Psoas muscle (tissue), 8 donors: ENCODE measurements at places on chromosomes 6 and 20. TPM values are rescaled to one million over a fixed set of nuclear protein-coding genes. Genes with fewer than 3 reads are reported as not detected.

DNA sequence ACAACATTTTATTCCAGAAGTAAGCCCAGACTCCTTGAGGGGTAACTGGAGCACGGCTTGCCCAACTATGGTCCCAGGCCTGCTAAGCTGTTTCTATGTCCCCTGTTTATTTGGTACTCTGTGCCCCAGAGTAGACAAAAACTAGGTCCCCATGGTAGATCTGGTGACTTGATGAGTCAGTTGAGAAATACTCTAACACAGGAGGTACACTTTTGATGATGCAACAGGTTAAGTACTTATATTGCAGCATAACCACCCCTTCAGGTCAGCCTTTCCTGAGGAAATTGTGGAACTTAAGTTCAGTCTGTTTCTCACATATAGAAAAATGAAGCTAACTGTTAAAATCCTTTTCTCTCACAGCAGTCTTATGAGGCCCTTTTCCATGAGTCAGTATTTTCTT, 19.6 kb downstream of the TTPAL start:
- H3K4me1 ChIP-seq, result peaks cover 34% of the 10 kb centered on the region
- H3K27me3 ChIP-seq, result no peaks in the 10 kb centered on the region
- peak overlapping the region; percentile 79 for H3K27ac ChIP-seq
- H3K4me3 ChIP-seq, result no peak overlapping the region
- H3K36me3 ChIP-seq, result peaks cover 94% of the 10 kb centered on the region

DNA sequence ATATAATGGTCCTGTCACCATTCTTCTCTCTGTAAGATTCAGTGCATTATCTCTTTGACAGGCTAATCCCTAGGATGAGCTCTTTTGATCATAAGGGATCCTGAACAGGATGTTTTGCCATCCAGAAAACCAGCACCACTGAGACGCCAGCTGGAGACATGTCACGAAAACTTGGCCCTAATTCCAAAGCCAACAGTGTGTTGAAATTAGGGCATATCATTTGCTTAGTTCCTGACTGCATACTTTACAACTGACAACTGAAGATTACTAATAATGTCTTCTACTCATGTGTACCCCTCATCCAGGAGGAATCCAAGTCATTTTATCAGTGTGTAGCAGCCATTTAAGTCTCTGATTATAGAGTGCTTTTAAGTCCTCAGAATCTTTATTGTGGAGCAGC, 243.6 kb downstream of the KCNQ5 start:
- peak overlapping the region; percentile 86 for H3K27ac ChIP-seq
- H3K27me3 ChIP-seq, result no peaks in the 10 kb centered on the region
- no peaks in the 10 kb centered on the region for H3K36me3 ChIP-seq
- H3K4me3 ChIP-seq, result no peak overlapping the region

- H3K4me1 ChIP-seq, result no peaks in the 10 kb centered on the region
- DNase-seq, result no peak
- H3K27ac ChIP-seq, result no peak overlapping the region
- H3K4me3 ChIP-seq, result no peak overlapping the region
- H3K27me3 ChIP-seq, result no peaks in the 10 kb centered on the region
These were observed 27.7 kb upstream of the MPC1 start for GRCh38 chr6:166410426-166410935.

DNA sequence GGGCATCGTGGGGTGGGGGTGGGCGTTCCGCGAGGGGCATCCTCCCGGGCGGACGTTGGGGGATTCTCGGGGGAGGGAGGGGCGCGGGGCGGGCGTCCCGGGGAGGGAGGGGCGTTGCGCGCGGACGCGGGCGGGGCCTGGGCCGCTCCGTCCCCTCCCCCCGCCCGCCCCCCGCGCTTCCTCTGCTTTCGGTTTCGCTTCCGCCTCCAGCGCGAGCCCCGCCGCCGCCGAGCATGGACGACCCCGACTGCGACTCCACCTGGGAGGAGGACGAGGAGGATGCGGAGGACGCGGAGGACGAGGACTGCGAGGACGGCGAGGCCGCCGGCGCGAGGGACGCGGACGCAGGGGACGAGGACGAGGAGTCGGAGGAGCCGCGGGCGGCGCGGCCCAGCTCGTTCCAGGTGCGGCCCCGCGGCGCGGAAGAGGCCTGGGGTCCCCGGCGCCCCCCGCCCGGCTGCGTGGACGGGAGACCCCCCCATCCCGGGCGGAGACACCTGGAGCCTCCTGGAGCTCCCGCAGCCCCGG, at the start of gene OGFR:
TSS of gene OGFR (plus strand) at position 209 of the 528 bp plus-strand sequence. CDS start at position 234, 25 bp downstream.
- H3K27ac ChIP-seq, result peak within 1 kb of the TSS; percentile 68
- H3K36me3 ChIP-seq, result peaks cover 2% of the 10 kb centered on the region
- peak; percentile 80 for DNase-seq
- H3K4me1 ChIP-seq, result peaks cover 31% of the 10 kb centered on the region
- no peaks in the 10 kb centered on the region for H3K27me3 ChIP-seq

GRCh38 chr6:14767226-14767625, 478.6 kb upstream of the JARID2 start:
- no peaks in the 10 kb centered on the region for H3K36me3 ChIP-seq
- no peak for DNase-seq
- no peak overlapping the region for H3K27ac ChIP-seq
- no peak overlapping the region for H3K4me3 ChIP-seq
- no peaks in the 10 kb centered on the region for H3K27me3 ChIP-seq
- no peaks in the 10 kb centered on the region for H3K4me1 ChIP-seq

GRCh38 chr20:49276161-49276960, 1.5 kb downstream of the ZNFX1 start:
- H3K27me3 ChIP-seq, result no peaks in the 10 kb centered on the region
- H3K4me3 ChIP-seq, result peak overlapping the region; percentile 84
- H3K27ac ChIP-seq, result peak overlapping the region; percentile 92
- peaks cover 66% of the 10 kb centered on the region for H3K36me3 ChIP-seq
- no peak for DNase-seq

DNA sequence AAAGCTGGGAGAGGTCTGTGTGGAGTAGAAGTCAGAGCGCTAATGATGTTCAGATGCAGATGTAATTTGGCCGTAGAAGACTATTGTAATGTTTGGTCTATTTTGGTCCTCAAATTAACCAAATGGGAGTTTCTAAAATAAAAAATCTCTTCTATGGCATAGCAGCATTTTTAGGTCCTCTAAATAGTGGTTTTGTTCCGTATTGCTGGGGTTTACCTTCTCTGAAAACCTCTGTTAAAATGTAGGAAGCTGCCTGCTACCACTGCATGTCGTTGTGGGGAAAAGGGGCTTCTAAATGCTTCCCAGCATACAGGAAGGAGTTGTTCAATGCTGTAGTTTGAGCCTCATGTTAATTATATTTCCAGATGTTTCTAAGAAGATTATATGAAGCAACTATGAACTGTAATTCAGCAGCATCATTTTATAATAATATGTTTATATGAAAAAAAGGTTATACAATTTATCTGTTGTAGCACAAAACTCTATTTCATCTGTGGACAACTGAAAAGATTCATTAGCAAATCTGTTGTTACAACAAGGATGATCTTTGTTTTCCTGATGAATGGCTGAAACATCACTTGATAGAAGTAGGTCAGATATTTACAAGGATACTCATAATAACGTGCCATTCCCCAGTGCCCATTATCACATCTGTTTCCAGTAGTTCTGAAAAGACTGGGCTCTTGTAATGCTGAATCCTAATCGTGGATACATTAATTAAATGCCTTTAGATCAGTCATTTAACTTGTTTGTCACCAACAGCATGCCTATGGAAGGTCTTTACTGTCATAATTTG, 256.6 kb downstream of the TBC1D7 start:
- H3K4me3 ChIP-seq, result no peak overlapping the region
- DNase-seq, result no peak
- no peak overlapping the region for H3K27ac ChIP-seq
- H3K36me3 ChIP-seq, result no peaks in the 10 kb centered on the region
- peaks cover 4% of the 10 kb centered on the region for H3K4me1 ChIP-seq

- H3K36me3 ChIP-seq, result peaks cover 35% of the 10 kb centered on the region
- peaks cover 23% of the 10 kb centered on the region for H3K4me1 ChIP-seq
- DNase-seq, result no peak
- H3K4me3 ChIP-seq, result no peak overlapping the region
These were observed 78.7 kb upstream of the TMEM30A start for GRCh38 chr6:75363304-75363703.

C6orf58 gene
- not detected for total RNA-seq
